Astrocyte (in vitro differentiated cells and primary cell): ENCODE measurements at places on chromosomes 11 and 22. TPM values are rescaled to one million over a fixed set of nuclear protein-coding genes. Genes with fewer than 3 reads are reported as not detected.

- peaks cover 4% of the 10 kb centered on the region for H3K36me3 ChIP-seq
- H3K27me3 ChIP-seq, result no peaks in the 10 kb centered on the region
- no peak overlapping the region for H3K4me3 ChIP-seq
- no peak for DNase-seq
- no peaks in the 10 kb centered on the region for H3K4me1 ChIP-seq
- no peak overlapping the region for H3K27ac ChIP-seq
Measured at GRCh38 chr22:25353516-25354445, 134.3 kb downstream of the CRYBB2 start.

DNA sequence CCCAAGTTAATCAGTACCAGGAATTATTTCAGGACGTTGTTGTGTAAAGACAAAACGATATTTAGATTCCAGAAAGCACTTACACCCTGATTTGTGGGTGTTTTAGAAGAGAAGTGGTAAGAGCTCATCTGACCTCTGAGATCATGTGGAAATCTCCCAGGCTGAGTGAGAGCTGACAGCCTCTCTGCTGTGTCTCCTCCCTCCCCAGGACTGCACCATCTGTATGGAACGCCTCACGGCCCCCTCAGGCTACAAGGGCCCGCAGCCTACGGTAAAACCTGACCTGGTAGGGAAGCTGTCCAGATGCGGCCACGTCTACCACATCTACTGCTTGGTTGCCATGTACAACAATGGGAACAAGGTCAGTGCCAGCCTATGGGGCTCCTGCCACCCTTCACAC, 20.0 kb downstream of the DTX4 start:
- H3K27ac ChIP-seq, result no peak overlapping the region
- no peaks in the 10 kb centered on the region for H3K36me3 ChIP-seq
- no peak overlapping the region for H3K4me3 ChIP-seq
- DNase-seq, result no peak
- peaks cover 2% of the 10 kb centered on the region for H3K27me3 ChIP-seq
- no peaks in the 10 kb centered on the region for H3K4me1 ChIP-seq

- H3K36me3 ChIP-seq, result no peaks in the 10 kb centered on the region
- peak; percentile 57 for DNase-seq
- H3K4me3 ChIP-seq, result no peak overlapping the region
Measured at GRCh38 chr11:120186774-120187591, 23.8 kb upstream of the OAF start.

GRCh38 chr22:43099095-43099494, 9.9 kb upstream of the TTLL1 start:
- H3K27me3 ChIP-seq, result no peaks in the 10 kb centered on the region
- no peak overlapping the region for H3K4me3 ChIP-seq
- H3K4me1 ChIP-seq, result no peaks in the 10 kb centered on the region
- no peak overlapping the region for H3K27ac ChIP-seq
- no peaks in the 10 kb centered on the region for H3K36me3 ChIP-seq
- DNase-seq, result no peak

DNA sequence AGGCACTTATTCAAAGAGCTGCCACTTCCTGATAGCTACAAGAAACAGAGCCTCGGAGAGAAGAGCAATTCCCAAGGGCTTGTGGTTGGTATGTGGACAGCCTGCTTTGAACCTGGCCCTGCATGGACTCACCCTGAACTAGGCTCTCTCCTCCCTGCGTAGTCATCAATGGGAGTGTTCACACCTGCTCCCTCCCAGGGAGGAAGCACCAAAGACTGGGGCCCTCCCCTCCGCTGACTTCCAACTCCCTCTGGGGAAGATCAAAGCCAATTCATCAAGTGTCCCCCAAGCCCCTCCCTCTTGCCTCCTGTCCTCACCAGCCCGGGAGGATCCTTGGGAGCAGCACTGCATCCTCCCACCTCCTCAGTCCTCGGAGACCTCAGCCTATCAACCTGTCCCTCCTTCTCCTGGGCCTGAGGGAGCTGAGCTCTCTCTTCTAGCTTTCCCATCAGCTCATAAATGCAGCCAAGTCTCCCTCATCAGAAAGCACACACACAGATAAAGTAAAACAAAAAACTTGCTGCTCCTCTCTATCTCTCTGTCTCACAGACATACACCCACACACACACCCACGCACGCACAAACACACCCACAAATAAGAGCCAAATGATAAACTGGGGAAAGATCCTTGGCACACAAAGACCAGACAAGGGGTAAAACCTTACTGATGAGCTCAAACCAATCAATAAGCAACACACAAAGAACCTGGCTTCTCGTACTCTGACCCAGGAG, 3.3 kb downstream of the A4GALT start:
- peaks cover 6% of the 10 kb centered on the region for H3K4me1 ChIP-seq
- no peaks in the 10 kb centered on the region for H3K36me3 ChIP-seq
- peaks cover 34% of the 10 kb centered on the region for H3K27me3 ChIP-seq
- no peak overlapping the region for H3K27ac ChIP-seq

DNA sequence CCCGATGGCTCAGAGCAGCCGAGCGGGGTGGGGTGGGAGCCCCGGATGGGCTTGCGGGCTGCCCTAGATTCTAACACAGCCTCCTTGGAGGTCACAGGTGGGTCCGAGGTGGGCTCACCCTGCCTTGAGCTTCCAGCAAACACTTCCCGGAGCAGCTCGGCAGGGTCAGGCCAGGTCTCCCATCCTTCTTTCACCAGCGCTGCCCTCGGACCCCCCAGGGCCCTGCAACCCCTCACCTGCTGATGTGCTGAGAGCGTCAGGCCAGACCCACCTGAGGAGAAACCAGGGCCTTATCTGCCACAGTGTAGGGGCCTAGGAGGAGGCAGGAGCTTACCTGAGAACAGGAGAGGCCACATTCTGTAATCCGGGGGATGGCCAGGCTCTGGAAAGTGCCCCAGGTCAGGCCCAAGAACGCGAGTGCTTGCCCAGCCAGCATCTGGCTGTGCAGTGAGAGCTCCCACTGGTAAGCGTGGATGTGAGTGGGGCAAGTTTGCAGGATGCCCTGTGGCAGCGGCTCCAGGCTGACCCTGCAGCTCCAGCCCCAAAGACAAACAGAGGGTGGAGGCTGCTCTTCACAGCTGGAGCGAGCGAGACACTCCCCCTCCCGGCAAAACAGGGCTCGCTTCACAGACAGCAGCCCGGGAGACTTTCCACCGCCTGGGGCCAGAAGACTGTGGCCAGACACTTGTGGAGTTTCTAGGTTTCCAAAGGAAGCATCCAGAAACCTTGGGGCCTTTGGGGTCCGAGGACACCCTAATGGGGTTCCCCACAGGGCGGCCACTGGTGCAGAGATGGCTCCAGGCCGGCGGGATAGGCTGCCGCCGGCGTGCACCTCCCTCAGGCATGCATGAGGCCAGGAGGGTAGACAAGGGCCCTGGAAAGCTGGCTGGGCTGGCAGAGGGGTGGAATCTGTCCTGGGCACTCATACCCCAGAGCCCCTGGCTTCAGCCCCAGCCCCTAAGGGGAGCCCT, at the start of gene IL17REL:
TSS of gene IL17REL (minus strand) at position 555 of the 971 bp plus-strand sequence. CDS start at position 436, 119 bp downstream.
- no peaks in the 10 kb centered on the region for H3K36me3 ChIP-seq
- H3K27me3 ChIP-seq, result peaks cover 41% of the 10 kb centered on the region
- no peak within 1 kb of the TSS for H3K4me3 ChIP-seq
- peaks cover 7% of the 10 kb centered on the region for H3K4me1 ChIP-seq
- DNase-seq, result no peak

DNA sequence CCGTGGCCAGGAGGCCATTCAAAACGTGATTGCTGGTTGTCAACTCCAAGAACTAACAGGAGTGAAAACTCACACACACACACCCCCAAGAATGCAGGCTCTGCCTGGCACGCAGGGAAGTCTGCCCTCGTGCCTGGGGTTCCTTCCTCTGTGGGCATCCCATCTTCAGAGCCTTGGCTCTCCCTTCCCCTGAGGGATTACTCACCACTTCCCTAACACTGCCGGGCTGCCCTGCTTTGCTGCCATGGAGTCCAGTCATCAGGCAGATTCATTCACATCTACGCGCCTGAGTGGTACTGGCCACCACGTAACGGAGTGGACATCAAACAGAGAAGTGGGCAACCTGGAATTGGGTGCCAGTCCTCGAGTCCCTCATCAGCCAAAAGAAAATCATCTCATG, 120.7 kb upstream of the TMEM45B start:
- no peak overlapping the region for H3K4me3 ChIP-seq
- H3K27me3 ChIP-seq, result peaks cover 8% of the 10 kb centered on the region
- no peak overlapping the region for H3K27ac ChIP-seq
- DNase-seq, result peak; percentile 1

DNA sequence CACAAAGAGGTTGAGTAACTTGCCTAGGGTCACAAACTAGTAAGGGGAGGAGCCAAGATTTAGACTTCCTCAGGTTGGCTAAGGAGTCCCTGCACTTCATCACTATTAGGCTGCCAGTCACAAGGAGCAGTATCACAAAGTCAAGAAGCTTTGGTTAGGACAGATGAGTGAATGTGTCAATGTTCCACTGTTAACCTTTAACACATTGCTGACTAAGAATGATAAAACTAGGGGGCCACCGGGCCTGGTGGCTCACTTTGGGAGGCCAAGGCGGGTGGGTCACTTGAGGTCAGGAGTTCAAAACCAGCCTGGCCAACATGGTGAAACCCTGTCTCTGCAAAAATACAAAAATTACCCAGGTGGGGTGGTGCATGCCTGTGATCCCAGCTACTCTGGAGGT, 32.0 kb downstream of the TMEM123 start:
- H3K27ac ChIP-seq, result no peak overlapping the region
- no peak for DNase-seq
- H3K4me3 ChIP-seq, result no peak overlapping the region
- no peaks in the 10 kb centered on the region for H3K27me3 ChIP-seq

DNA sequence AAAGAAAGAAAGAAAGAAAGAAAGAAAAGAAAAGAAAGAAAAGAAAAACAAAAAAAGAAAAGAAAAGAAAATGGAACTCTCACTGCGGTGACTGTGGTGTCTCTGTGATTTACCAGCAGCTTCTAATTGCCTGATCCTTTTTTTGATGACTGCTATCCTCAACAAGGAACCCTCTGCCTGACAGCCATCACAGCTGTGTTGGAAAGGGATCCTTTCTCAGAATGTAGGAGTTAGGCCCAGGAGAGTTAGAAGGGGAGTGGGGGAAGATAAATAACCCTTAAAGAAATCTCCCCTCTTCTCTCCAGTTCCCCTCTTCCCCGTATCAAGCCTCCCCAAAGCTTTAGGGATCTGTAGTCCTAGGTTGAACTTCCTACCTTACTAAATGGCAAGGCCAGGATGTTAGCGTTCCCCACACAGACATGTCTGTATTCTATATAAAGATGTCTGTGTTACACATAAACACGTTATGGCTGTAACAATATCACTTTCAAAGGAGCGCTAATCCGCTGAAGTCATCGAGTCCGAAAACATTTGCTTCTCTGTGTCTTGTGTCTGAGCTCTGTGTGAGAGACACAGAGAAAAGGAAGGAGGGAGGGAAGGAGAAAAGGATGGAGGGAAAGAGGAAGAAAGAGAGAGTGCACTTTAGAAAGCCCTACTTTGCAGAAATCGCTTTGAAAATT, 26.8 kb upstream of the WT1 start:
- no peaks in the 10 kb centered on the region for H3K27me3 ChIP-seq
- no peak for DNase-seq
- no peaks in the 10 kb centered on the region for H3K4me1 ChIP-seq
- no peaks in the 10 kb centered on the region for H3K36me3 ChIP-seq
- no peak overlapping the region for H3K4me3 ChIP-seq

GRCh38 chr22:44272401-44272771, 40.4 kb downstream of the SHISAL1 start:
- H3K4me3 ChIP-seq, result no peak overlapping the region
- no peak for DNase-seq
- H3K36me3 ChIP-seq, result no peaks in the 10 kb centered on the region

DNA sequence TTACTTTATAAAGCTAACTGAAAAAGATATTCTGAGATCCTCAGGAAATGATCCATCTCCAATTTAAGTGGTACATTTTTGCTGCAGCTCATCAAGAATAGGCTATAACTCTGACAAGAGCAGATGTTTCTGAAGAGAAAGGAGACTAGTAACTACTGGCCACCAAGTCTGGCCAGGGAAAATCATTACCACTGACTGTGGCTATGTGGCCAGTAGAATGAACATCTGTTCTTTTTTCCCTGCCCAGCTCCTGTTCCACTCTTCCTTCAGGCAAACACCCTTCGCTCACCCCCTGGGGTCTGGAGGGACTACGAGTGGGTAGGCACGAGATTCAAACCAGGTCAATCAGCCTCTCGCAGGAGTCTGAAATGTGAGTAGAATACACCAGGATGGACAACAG, 23.9 kb downstream of the TMEM123 start:
- no peak overlapping the region for H3K4me3 ChIP-seq
- no peak for DNase-seq
- no peaks in the 10 kb centered on the region for H3K36me3 ChIP-seq
- H3K27me3 ChIP-seq, result no peaks in the 10 kb centered on the region
- no peak overlapping the region for H3K27ac ChIP-seq

DNA sequence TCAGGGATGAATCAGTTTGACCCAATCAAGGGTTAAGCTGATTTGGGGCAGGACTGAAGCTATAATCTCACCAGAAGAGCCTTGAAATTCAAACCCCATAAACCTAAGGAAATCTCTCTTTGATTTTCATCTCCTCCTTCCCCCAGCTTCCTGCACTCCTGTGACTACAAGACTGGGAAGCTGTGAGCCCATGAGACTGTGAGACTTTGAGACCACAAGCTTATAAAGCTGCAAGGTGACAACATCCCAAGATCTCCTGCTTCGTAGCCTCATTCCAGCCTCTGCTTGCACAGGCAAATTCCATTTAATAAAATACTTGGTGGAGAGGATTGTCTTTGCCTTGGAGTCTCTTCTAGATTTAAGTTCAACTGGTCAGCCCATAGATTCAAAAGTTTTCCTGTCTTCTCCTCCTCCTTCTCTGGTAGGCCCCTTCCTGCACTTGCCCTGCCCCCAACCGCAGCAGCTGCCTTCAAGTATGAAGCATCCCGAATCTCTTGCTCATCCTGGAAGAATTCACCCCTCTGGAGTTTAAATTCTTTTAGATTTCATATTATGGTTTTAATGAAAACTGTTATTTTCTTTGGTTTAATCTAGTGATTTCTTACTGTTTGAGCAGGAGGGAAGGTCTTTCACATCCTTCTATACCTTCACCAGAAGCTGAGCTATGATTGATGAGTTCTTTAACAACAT, 42.1 kb downstream of the PAMR1 start:
- H3K36me3 ChIP-seq, result no peaks in the 10 kb centered on the region
- peak overlapping the region; percentile 71 for H3K27ac ChIP-seq
- peaks cover 20% of the 10 kb centered on the region for H3K4me1 ChIP-seq
- H3K4me3 ChIP-seq, result no peak overlapping the region

GRCh38 chr11:9757809-9758636, 94.1 kb downstream of the SWAP70 start:
- peak; percentile 45 for DNase-seq
- H3K36me3 ChIP-seq, result no peaks in the 10 kb centered on the region
- peak overlapping the region; percentile 94 for H3K27ac ChIP-seq
- peaks cover 61% of the 10 kb centered on the region for H3K4me1 ChIP-seq

EMID1 gene
- 0.34 and 0.72 TPM in 2 replicates for total RNA-seq

CATSPER1 gene
- 0.45 TPM in 1 of 2 replicates, not detected in the other for total RNA-seq

SYT12 gene
- 0.34 and 0.62 TPM in 2 replicates for total RNA-seq

AQP11 gene
- total RNA-seq, result 0.48 and 0.91 TPM in 2 replicates
